Muscle of leg (tissue), 16 donors: ENCODE measurements at places on chromosomes 6 and 20. TPM values are rescaled to one million over a fixed set of nuclear protein-coding genes. Genes with fewer than 3 reads are reported as not detected.
A peak's percentile ranks its signal among the peaks of the same experiment; 100 is the strongest.

DNA sequence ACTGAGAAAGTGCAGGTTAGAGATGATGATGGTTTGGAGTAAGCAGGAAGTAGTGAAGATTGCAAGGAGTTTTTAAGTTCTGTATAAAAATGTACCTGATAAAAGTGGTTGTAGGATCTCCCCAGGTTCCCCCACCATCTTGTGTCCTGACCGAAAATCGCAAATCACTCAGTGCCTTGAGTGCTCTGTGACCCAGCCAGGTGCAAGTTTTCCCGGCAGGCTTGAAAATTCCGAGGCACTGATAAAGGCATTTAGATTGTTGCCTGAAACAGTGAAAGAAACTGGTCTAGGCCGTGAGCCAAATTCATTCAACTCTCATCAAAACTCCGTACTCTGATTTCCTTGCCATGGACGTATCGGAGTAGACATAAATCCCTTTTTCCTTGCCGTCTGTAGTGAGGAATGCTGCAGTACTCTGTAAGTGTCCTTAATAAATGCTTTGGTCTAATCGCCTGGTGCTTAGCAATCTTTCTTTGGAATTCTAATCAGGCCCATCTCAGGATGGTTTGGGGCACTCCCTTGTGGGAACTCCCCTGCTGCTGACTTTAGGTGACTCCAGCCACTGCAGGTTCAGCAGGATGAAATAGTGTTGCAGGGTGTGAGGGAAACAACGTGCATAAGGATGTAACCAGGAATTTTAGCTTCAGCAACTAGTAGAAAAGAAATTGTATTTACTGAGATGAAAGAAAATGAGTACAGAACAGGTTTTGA is 1199.8 kb upstream of the MAP3K7 start:
- H3K4me1 ChIP-seq: peaks cover 3% of the 10 kb centered on the region
- peak; percentile 21 for DNase-seq
- no peak overlapping the region for H3K27ac ChIP-seq

DNA sequence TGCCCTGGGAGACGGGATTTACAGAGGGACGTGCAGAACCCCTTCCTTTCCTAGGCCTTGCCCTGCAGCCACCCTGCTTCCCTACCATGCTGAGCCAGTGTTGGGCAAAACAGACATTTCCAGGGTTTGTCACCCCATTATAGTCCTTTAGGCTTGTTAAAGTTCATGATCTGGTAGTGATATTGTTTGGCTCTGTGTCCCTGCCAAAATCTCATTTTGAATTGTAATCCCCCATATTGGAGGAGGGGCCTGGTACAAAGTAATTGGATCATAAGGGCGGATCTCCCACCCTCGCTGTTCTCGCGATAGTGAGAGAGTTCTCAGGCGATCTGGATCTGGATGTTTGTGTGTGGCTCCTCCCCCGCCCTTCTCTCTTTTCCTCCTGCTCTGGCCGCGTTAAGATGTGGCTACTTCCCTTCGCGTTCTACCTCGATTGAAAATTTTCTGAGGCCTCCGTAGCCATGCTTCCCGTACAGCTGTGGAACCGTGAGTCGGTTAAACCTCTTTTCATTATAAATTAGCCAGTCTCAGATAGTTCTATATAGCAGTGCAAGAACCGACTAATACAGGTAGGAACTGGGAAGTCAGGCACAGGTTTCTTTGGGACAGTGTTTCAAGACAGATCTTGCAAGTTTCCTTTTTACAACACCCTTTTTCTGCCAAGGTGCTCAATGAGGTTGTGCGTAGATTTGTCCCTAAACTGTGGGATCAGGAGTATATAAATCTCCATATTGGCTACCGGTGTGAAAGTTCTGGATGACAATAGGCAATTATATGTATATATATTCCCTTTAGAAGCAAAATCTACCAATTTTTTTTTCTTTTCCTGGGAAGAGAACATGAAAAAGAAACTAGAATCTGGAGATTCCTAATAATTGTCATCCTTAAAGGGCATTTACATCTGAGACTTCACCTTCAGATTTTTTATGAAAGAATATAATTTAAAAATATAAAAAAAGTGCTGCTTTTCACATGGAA is 152.1 kb downstream of the SAMD5 start:
- H3K36me3 ChIP-seq: no peaks in the 10 kb centered on the region
- no peaks in the 10 kb centered on the region for H3K4me1 ChIP-seq
- H3K4me3 ChIP-seq: no peak overlapping the region

- H3K4me1 ChIP-seq: no peaks in the 10 kb centered on the region
- no peak overlapping the region for H3K4me3 ChIP-seq
- H3K27me3 ChIP-seq: no peaks in the 10 kb centered on the region
- no peak for DNase-seq
Observed at GRCh38 chr6:134610411-134610810, 292.5 kb upstream of the SGK1 start.

DNA sequence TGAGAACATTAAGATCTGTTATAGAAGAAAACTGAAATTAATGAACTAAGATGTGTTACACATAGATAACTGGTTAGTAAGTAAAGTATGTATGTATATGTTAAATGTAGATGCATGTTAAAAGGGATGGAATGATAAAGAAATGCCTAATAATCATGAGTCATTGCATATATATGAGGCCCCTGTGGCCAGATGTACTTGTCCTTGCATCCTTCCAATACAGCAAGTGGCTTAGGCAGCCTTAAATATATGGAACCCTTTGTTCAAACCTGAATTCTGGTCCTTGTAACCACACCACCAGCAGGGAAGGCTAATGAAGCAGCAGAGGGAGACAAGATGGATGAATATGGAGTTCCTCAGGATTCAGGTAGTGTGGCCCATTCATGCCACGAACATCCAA is 9.8 kb upstream of the AKAP7 start:
- no peaks in the 10 kb centered on the region for H3K27me3 ChIP-seq
- H3K4me1 ChIP-seq: no peaks in the 10 kb centered on the region
- no peak overlapping the region for H3K4me3 ChIP-seq
- H3K36me3 ChIP-seq: no peaks in the 10 kb centered on the region
- no peak overlapping the region for H3K27ac ChIP-seq

Gene EEF1A2
- 330 TPM for total RNA-seq

- DNase-seq: peak; percentile 52
- peaks cover 9% of the 10 kb centered on the region for H3K36me3 ChIP-seq
- no peak overlapping the region for H3K27ac ChIP-seq
- H3K4me3 ChIP-seq: no peak overlapping the region
- H3K4me1 ChIP-seq: no peaks in the 10 kb centered on the region
Observed at GRCh38 chr6:145929037-145929633, 35.0 kb downstream of the SHPRH start.
